ENCODE measurements at places on chromosomes 2 and 18.
A peak's percentile ranks its signal among the peaks of the same experiment; 100 is the strongest.

DNA sequence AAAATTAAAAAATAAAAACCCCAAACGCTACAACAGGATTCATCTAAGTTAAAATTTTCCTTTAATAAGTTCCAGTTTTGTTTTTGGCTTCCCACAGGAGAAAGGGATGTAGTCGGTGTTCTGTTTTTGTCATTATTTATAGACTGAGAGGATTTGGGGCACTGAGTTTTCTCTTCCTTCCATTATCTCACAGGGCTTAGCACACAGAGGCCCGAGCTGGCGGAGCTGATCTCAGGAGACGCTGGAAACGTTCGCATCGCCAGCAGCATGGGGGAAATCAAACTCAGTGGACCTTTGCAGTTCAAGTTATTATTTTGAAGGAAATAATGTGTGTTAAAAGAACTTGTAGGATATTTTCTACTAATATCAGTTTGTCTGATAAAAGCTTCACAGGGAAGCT lies 669.7 kb upstream of the SALL3 start:
- DNase-seq: no peak

- no peak for DNase-seq
These were observed 7.5 kb upstream of the HAAO start for GRCh38 chr2:42799881-42800280.

DNA sequence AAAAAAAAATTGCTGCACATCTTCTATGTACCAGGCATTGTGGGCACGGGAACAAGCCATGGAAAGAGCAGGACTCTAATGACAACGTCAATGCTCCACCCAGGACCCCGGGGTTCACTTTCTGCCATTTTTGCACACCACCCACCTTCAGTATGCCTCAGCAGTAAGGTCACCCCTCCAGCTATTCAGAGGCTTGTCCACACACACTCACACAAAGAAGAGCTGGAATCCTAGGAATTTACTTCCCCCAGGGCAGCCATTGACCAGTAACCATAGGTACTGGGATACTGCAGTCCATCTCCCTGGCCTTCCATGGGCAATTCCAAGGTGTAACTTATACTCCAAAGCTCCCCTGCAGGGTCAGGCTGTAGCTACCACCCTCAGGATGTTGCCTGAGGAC lies 170.8 kb downstream of the SUCLG1 start:
- DNase-seq: no peak

DNA sequence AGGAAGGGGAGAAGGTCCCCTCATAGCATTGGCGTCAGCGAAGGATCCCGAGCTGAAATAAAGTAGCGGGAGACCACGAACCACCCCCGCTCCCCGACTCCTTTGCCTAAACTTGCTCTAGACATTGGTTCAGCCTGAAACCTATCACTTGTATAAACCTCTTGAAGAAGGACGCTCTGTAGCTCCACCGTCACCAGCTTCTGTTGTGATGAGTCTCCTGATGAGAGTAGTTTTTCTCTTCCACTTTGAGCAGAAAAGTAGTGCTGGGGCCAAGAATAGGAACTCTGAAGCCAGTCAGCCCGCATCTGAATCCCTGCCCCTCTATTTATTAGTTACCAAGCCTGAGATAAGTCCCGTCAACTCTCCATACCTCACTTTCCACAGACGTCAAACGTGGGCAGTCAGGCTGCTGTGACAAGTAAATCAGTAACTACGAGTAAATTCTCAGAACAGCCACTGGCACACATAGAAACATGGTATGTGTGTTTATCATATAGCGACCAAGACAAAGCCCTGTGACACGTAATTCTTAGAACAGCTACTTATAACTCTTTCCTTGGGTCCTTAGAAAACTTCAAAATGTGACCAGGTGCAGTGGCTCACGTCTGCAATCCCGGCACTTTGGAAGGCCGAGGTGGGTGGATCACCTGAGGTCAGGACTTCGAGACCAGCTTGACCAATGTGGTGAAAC lies 61.7 kb downstream of the CD226 start:
- DNase-seq: no peak

DNA sequence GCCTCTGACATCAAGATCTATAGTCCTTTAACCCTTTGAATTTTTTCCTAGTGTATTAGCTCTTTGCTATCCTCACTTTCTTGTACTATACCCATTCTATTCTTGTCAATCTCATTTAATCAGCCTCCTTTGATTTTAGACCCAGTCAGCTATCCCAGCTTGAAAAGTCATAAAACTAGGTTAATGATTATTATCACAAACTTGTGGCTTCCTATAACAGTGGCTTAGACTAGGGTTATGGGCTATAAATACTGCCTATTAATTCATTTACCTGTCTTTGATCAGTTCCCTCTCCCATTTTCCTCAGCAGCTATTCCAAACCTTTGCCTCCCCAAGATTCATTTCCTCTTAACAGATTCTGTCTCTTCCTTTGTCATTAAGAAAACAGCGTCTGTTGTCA lies 174.8 kb downstream of the UBR3 start:
- DNase-seq: no peak

GRCh38 chr2:3597567-3597966 lies 2.7 kb downstream of the COLEC11 start:
- no peak for DNase-seq

GRCh38 chr2:9069543-9069942 lies 66.1 kb upstream of the MBOAT2 start:
- no peak for DNase-seq

GRCh38 chr2:99597616-99598015 lies 107.8 kb upstream of the REV1 start:
- DNase-seq: no peak

- no peak for DNase-seq
These were observed 95.7 kb downstream of the NEDD4L start for GRCh38 chr18:58139459-58140386.

DNA sequence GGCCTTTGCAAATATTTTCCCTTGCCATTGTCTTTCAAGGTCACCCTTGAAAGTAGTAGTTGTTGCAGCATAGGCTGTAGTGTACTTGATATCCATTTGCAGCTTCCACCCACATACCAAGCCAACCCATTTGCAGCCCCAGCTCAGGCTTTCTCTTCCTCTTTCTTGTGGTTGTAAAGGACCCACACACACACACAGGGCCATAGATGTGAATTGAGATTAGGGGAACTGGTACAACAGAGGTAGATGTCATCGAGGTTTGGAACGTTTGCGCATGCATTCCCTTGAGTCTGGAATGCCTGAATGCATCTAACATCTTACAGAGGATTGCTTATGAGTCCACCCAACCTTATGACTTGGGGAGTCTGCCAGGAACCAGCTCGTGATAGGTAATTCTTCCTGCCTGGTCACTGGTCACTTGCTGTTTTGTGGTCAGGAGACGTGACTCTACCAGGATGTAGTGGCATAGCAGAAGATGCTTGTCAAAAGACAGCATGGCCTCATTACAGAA lies 91.9 kb downstream of the MRPS9 start:
- DNase-seq: no peak

DNA sequence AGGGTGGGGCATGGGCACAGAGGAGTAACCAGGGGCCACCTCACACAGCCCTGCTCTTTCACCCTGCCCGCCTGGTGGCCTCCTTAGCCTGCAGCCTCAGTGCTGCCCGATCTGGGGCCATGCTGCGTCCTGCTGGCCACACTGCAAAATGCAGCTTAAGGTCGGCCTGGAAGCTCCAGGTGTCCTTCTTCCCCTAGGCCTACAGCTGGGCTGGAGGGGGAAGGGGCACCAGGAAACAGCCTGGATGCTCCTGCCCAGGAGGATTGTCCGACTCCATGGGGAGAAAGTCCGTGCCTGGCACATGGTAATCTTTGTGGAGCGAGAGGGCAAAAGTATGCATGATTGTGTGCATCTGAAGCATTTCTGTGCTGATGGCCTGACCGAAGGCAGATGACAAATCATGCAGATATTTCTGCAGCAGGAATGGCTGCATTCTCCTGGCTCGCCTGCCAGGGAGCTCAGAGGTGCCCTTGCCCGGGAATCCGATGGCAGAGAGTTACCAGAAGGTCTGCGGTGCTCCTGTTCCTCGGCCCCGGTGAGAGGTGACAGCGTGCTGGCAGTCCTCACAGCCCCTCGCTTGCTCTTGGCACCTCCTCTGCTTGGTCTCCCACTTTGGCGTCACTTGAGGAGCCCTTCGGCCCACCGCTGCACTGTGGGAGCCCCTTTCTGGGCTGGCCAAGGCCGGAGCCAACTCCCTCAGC lies 12.8 kb upstream of the ALPP start:
- DNase-seq: peak; percentile 26

- DNase-seq: peak; percentile 45
These were observed 199.7 kb downstream of the ADCYAP1 start for GRCh38 chr18:1104181-1104881.

DNA sequence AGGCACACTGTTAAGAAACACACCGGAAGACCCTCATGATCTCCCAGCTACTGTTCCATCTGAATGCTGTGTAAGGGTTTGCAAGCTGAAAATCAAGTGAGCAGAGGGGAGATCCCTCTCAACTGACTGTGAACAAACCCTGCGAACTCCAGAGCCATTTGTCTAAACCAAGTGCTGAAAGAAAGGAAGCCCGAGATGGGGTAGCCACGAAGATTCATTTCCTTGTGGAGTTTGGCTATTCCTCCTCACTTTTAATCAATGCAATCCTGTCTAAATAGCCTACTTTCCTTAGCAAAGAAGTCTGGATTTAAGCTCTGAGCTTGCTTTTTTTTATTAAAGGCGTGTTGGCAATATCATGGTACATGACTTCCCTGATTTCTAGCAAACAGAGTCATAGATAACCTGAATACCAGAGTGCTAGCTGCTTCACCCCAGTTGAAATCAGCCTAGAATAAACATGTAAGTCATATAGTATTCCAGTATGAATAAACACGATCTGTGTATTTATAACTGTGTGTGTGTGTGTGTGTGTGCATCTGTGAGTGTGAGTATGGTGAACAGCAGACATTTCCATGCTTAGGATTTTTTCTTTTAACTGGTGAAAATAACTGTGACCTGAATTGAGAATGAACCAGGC lies 365.2 kb downstream of the ZNF521 start:
- DNase-seq: peak; percentile 37
